ENCODE measurements at places on chromosomes 2 and 18. TPM values are rescaled to one million over a fixed set of nuclear protein-coding genes. Genes with fewer than 3 reads are reported as not detected.

The TCF7L1 gene
- total RNA-seq = 8.3 TPM

The GRHL1 gene
- 0.57 TPM for total RNA-seq

The TMEFF2 gene
- not detected for total RNA-seq

The SPOPL gene
- total RNA-seq = 26.1 TPM

The ABCB6 gene
- total RNA-seq = 18.9 TPM

The MARS2 gene
- total RNA-seq = 7.5 TPM

The PCARE gene
- total RNA-seq = not detected

The PLGLB2 gene
- total RNA-seq = 1.5 TPM

The GNLY gene
- total RNA-seq = not detected

The IDH1 gene
- 54.9 TPM for total RNA-seq

The CFAP65 gene
- not detected for total RNA-seq

The STARD6 gene
- total RNA-seq = 0.33 TPM

The ATG16L1 gene
- total RNA-seq = 36.7 TPM

The ST8SIA5 gene
- total RNA-seq = not detected

The ANKRD23 gene
- total RNA-seq = 1.9 TPM

The CTIF gene
- total RNA-seq = 32.3 TPM

The CRYGC gene
- total RNA-seq = not detected

The TMEM37 gene
- total RNA-seq = 0.33 TPM

The DNAJC5G gene
- total RNA-seq = 0.98 TPM

The CNNM4 gene
- 3.9 TPM for total RNA-seq

The THSD7B gene
- not detected for total RNA-seq

The ORMDL1 gene
- 50.2 TPM for total RNA-seq

The MYCN gene
- total RNA-seq = 4.9 TPM

The CIDEA gene
- total RNA-seq = 6.4 TPM

The FER1L5 gene
- not detected for total RNA-seq

The KLHL30 gene
- total RNA-seq = not detected

The AUP1 gene
- 96.4 TPM for total RNA-seq

The OR6B2 gene
- not detected for total RNA-seq

The EGR4 gene
- not detected for total RNA-seq

The ANKRD36B gene
- total RNA-seq = 82.0 TPM

The MOCOS gene
- 0.48 TPM for total RNA-seq

The SEPTIN10 gene
- 70.9 TPM for total RNA-seq

The GALNT13 gene
- total RNA-seq = 2.3 TPM

The REG3A gene
- total RNA-seq = not detected

The EMILIN1 gene
- 1.4 TPM for total RNA-seq

The NEU4 gene
- not detected for total RNA-seq

The POTEI gene
- 0.48 TPM for total RNA-seq

The ELOA2 gene
- not detected for total RNA-seq
